ENCODE measurements at places on chromosomes 1 and 21. TPM values are rescaled to one million over a fixed set of nuclear protein-coding genes. Genes with fewer than 3 reads are reported as not detected.

The WASF2 gene
- 32.4 TPM for total RNA-seq

The NTMT2 gene
- not detected for total RNA-seq

The AMY2A gene
- not detected for total RNA-seq

The KCNE1 gene
- total RNA-seq = 0.69 TPM

The ADORA1 gene
- 1.4 TPM for total RNA-seq

The S100A8 gene
- total RNA-seq = 0.29 TPM

The MYBPH gene
- not detected for total RNA-seq

The ASCL5 gene
- total RNA-seq = 2.4 TPM

The GPA33 gene
- total RNA-seq = 0.04 TPM

The S100A12 gene
- total RNA-seq = not detected

The C1orf185 gene
- not detected for total RNA-seq

The ZBTB8A gene
- total RNA-seq = 3.5 TPM

The TIE1 gene
- total RNA-seq = 1.5 TPM

The TRABD2B gene
- 0.44 TPM for total RNA-seq

The PPIAL4G gene
- not detected for total RNA-seq

The KRTAP11-1 gene
- not detected for total RNA-seq

The TOR1AIP1 gene
- total RNA-seq = 21.3 TPM

The RUNX3 gene
- 3.7 TPM for total RNA-seq

The CYP4A11 gene
- total RNA-seq = not detected

The GPR52 gene
- 3.6 TPM for total RNA-seq

The PAQR6 gene
- total RNA-seq = 7.2 TPM

The ODF2L gene
- total RNA-seq = 21.8 TPM

The INSRR gene
- total RNA-seq = not detected

The ADGRL4 gene
- not detected for total RNA-seq

The OR2T29 gene
- total RNA-seq = not detected

The LCA5L gene
- total RNA-seq = 0.40 TPM

The ANKRD45 gene
- not detected for total RNA-seq

The ANKRD65 gene
- total RNA-seq = 0.18 TPM

The SLC44A5 gene
- total RNA-seq = not detected

The C1orf21 gene
- 7.3 TPM for total RNA-seq

The BGLAP gene
- total RNA-seq = 0.35 TPM

The MROH7 gene
- total RNA-seq = not detected

The C1QB gene
- not detected for total RNA-seq

The CHAF1B gene
- 19.0 TPM for total RNA-seq

The ADGRB2 gene
- total RNA-seq = 15.7 TPM

The CLDN17 gene
- not detected for total RNA-seq

The SMIM1 gene
- 10.8 TPM for total RNA-seq

The DARS2 gene
- 77.3 TPM for total RNA-seq

The PTGFRN gene
- 57.4 TPM for total RNA-seq

The LRRC38 gene
- total RNA-seq = 4.8 TPM

The LCE2C gene
- total RNA-seq = not detected

The PLA2G4A gene
- 1.3 TPM for total RNA-seq

The IFI6 gene
- total RNA-seq = 16.5 TPM

The MCOLN3 gene
- 2.4 TPM for total RNA-seq

The ALPL gene
- 0.86 TPM for total RNA-seq

The MX2 gene
- 0.46 TPM for total RNA-seq

The CAMK2N1 gene
- 51.2 TPM for total RNA-seq

The ABCA4 gene
- 0.29 TPM for total RNA-seq

The SUSD4 gene
- total RNA-seq = 5.2 TPM

The FLG2 gene
- total RNA-seq = not detected

The TMEM52 gene
- 29.1 TPM for total RNA-seq

The TBCE gene
- total RNA-seq = 41.0 TPM

Measured in PC-3 (cell line).